ENCODE measurements at places on chromosomes 4 and X.

- no peak for DNase-seq
Observed at GRCh38 chr4:87011340-87012034, 76.7 kb downstream of the AFF1 start.

GRCh38 chrX:72408885-72409284 lies 103.2 kb upstream of the CITED1 start:
- peak; percentile 6 for DNase-seq

DNA sequence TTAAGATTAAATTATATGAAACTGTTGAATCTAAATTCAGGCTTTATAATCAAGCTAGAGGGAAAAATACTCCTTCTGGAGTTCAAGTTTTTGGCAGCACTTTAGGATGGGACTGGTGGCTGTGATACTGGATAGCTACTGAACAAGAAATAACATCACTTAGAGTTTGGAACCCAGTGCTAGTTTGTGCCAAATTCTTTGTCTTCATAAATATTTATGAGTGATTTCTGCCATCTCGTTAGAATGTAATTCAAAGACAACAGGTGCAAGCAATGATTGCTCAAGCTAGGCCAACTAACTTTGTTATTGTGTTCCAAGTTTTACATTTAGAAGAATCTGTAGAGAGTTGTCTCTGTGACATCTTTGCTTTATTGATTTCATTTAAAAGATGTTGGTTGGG lies 417.9 kb downstream of the FAT4 start:
- DNase-seq = no peak

GRCh38 chr4:55330241-55330640 lies 15.8 kb upstream of the SRD5A3 start:
- no peak for DNase-seq

- no peak for DNase-seq
Observed at GRCh38 chr4:92215476-92215875, 88.3 kb upstream of the GRID2 start.

GRCh38 chr4:186771624-186772023 lies 48.0 kb upstream of the FAT1 start:
- DNase-seq = no peak

Data from GM20000 (cell line).